Heart right ventricle (tissue), 16 donors: ENCODE measurements at places on chromosomes 6 and 20.

GRCh38 chr6:67694127-67694526, 941.0 kb upstream of the ADGRB3 start:
- DNase-seq: no peak

DNA sequence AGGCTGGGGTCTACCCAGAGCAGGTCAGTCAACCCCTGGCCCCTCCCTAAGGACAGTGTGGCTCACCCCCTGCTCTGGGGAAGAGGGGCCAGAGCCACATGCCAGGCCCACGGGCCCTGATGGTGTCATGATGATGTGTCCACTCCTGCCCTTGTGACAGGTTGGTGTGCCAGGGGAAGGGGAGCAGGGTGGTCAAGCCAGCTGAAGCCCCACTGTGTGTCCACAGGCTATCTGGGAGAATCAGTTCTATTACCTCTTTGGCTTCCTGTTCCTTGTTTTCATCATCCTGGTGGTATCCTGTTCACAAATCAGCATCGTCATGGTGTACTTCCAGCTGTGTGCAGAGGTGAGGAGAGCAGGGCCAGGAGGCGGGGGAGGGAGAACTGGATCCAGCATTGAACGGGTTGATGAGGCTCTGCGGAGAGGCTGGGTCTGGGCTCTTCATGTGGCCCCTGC, 47.7 kb downstream of the PLAGL2 start:
- no peak for DNase-seq

GRCh38 chr6:35396991-35397390, 54.6 kb downstream of the PPARD start:
- no peak for DNase-seq

DNA sequence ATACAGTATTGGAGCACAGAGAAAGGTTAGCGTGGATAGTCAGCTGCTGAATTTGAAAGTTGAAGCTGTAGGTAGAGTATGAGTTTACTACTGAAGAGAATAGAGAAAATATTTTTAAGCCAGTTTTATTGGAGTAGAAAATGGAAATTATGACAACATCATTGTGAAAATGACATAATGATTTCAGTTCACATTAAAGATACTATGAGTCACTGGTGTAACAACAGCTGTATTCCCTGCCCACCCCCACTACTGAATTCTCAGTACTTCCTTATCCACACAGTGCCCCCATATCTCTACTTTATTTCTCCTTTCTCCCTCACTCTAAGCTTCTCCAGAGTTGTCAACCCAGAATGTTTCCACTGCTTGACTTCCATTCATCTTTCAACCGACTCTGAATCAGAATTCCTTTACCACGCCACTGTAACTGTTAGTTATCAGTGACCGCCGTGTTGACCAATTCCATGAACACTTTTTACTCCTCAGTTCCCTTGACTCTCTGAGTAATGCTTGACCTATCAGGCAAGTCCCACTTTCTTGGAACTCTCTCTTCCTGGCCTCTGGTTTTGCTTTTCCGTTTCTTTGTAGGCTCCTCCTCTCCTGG, 139.6 kb downstream of the AIG1 start:
- DNase-seq: peak; percentile 23

- DNase-seq: no peak
These were observed 10.5 kb downstream of the KCNK15 start for GRCh38 chr20:44756011-44756688.
